Activated CD4-positive, alpha-beta T cell treated with anti-CD3 and anti-CD28 coated beads, Interleukin-2, amount 50 U/mL, for 24 hours (primary cell): ENCODE measurements at places on chromosomes 11 and 22.

DNA sequence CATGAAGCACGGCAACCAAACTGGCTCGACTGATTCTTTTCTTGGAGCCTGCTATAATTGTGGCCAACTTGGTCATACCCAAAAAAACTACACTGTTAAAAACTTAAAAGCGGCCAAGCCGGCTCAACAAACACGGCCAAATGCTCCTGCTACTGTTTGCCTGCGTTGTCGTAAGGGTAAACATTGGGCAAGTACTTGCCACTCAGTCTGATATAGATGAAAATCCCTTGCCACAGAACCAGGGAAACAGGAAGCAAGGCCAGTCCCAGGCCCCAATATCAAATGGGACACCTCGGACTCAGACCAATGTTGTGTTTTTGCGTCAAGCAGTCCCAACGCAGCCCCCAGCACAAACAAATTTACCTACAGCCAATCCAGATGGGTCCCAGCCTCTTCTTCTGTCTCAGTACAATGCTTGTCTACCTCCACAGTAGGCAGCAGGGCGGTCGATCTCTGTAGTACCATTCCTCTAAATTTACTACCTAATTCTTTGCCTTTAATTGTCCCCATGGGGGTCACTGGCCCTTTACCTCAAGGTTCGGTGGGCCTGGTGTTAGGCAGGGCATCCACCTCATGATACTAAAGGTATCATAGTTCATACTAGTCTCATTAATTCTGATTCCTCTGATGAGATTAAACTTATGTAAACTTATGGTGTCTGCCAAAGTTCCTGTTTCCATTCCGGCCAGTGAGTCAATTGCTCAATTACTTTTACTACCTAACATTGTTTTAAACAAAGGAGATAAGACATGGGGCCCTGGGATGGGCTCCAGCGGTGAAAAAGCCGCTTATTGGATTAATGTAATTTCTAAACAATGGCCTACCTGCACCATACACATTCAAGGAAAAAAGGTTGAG is 3.7 kb upstream of the COMT start:
- DNase-seq: no peak

DNA sequence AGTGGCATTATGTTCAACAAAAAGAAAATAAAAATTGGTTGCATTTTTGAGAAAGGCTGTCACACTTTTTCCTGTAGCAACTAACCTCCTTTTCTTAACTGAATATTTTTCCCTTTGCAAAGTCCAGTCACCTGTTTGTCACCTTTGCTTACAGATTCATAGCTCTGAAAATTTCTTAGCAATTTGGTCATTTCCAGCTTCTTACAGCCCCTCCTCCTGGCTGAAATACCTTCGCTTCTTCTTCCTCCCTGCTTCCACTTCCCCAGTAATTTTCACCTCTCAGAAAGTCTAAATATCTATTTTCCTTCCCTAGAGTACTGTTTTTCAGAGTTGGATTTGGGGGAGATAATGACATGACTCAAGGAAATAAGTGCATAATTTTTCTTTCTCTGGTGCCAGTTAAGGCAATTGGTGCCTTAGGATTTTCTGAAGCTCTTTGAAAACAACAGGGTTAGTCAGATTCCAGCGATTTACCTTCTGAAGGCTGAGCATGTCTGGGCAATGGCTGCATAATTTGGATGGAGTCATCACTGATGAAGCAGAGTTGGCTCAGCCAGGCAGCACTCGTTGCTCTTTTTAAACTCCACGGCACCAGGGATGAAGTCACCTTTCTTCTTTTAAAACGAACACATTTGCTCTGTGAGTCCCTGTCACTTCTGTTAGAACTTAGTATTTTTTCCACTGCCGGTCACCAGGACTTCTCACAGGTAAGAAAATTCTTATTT is 62.1 kb upstream of the AMOTL1 start:
- no peak for DNase-seq

- DNase-seq: no peak
Measured at GRCh38 chr11:61273178-61274078, 21.7 kb downstream of the VWCE start.

DNA sequence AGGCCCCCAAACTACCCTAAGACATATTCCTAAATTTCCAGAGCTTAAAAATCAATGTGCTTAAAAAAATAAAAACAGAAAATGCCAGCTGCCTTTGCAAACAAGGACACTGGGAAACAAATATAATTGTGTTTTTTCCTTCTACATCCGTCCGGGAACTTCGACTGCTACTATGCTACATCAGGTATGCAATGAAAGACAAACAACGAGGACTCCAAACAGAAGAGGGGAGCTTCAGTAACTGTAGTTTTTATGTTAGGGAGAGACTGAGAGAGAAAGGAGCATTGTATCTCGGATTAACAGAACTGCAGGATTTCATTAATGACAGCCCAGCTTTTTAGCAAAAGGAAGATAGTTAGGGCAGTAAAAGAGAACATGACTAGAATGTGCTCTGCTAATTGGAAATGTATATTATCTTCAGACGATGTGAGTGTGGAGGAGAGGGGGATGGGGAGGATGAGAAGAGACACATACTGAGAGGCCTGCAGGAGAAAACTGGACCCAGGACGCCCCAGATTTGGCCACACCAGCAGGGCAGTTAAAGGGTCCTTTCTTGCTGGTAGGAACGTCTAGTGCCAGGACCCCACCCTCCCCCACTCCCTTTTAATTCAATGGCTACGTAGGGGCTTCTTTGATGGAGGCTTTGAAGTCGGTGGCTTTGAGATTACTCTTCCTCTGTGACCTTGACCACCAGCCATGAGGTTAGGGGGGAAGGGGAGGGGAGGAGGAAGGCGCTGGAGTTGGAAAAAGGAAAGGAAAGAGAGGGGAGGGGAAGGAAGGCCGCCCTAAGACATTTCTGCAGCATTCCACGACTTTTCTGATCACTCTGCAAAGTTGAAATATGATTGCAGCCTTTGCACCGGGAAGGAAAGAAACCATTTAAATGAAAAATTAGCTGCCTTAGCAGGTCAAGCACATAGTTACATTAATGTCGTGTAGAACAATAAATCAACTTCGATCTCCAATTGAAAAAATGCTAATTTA is 187.1 kb downstream of the BLID start:
- no peak for DNase-seq

GRCh38 chr11:134661660-134662059 is 249.6 kb upstream of the B3GAT1 start:
- DNase-seq: no peak

- no peak for DNase-seq
Measured at GRCh38 chr11:2419638-2420501, 19.3 kb downstream of the TSSC4 start.

- DNase-seq: no peak
Measured at GRCh38 chr11:24705474-24705873, 208.6 kb downstream of the LUZP2 start.

DNA sequence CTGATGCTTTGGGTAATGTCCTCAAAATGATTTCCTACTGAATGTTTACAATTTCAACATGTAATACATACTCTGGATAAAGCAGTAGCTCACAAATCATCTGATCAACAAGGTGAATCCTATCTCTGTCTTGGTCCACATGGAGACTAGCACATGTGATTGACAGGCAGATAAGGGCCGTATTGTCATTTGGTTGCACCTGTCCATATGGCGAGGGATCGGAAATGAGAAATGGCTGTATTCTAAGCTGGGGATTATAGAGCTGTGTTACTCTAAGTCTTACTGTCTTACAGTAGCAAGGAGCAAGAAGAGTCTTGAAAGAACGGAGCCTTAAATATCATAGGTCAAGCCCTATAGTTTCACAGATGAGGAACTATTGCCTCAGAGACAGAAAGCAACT is 55.7 kb downstream of the APIP start:
- DNase-seq: no peak

DNA sequence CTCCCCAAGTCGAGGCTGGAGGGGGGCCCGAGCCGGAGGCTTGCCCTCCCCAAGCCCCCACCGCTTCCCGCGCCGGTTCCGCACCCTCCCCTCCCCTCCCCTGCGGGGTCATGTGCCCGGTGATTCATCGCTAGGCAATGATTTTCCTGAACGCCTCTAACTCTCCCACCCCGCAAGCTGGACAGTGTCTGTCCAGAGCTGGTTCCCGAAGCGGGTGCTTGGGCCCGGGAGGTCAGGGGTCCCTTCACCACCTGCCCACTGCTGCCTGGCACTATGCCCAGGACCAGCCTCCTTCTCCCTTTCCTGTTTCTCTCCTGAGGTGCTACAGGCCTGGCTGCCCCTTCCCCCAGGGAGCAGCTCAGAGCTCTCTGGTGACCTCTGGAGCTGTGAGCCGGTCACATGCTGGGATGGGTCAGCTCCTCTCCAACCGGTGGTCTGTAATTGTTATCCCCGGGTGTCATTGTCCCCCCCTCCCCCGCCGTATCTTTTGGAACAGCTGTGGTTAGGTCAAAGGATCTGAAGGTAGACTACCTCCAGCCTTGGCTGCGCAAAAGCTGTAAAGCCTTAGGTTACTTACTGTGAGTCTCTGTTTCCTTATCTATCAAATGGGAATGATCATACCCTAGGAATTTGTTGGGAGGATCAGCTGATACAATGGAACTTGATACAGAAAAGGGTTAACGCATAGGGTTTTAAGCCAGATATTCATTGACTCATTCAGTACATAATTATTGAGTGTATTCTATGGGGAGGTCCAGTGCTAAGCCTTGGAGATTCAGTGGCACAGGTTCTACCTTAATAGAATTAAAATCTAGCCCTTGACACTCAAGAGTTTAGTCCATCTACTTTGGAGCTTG is 753 bp downstream of the STX3 start:
- no peak for DNase-seq

- no peak for DNase-seq
Measured at GRCh38 chr11:44579302-44579761, 13.9 kb downstream of the CD82 start.

DNA sequence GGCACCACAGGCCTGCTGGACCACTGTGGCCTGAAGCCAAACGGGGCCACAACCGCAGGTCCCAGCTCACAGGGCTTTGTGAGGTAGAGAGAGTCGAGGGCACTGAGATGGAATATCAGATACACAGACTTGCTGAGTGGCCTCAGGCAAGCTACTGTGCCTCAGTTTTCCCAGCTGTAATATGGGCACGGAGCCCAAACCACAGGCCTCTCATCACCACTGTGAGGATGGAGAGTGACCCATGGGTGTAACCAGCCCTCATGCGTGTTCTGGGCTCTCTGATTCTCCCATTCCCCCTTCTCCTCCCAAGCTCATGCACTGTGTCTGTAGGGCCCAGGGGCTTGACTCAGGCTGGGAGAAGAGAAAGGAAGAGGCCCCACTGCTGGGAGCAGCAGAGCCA is 4.2 kb downstream of the UNC93B1 start:
- no peak for DNase-seq

DNA sequence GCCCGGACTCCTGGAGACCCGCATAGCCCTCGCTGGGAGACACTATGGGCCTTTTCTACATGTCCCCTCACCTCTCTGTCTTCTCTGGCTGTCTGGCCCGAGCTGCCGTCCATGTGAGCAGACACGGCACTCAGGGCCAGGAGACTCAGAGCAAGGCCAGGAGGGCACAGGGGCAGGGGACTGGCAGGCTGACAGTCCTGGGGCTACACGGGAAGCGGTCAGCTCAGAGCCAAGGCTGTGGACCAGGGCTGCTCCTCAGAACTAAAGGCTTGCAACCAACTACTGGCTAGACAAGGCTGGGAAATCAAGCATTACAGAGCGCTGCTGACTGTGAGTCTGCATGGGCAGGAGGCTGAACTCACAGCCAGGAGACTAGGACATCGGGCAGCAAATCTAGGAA is 56.1 kb upstream of the CDON start:
- no peak for DNase-seq

- DNase-seq: no peak
Measured at GRCh38 chr11:70233511-70233934, 30.4 kb downstream of the FADD start.

- no peak for DNase-seq
Measured at GRCh38 chr11:75420224-75421034, 12.6 kb downstream of the KLHL35 start.

DNA sequence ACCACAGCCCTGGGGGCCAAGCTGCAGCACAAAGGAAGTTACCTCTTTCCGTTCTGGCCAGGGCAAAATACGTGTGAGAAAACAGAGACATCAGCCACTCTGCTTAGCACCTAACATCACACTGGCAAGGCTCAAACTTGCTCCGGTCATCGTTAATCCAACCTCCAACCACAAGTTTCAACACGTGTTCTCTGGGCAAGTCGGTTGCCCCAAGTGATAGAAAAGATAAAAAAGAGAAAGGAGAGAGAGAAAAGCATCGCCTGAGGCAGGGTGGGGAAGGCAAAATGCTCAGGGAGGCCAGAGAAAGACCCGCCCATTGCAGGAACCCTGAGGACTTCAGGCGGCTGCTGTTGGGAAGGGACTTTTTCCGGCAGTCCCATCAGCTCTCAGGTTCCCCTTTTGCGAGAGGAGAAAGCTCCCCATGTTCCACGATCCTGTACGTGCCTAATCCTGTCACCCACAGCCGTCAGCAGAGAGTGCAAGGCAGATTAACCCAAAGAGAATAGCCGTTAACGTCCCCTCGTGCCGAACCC is 18.5 kb upstream of the B4GALNT4 start:
- no peak for DNase-seq

- DNase-seq: no peak
Measured at GRCh38 chr11:44530413-44531115, 34.9 kb upstream of the CD82 start.

DNA sequence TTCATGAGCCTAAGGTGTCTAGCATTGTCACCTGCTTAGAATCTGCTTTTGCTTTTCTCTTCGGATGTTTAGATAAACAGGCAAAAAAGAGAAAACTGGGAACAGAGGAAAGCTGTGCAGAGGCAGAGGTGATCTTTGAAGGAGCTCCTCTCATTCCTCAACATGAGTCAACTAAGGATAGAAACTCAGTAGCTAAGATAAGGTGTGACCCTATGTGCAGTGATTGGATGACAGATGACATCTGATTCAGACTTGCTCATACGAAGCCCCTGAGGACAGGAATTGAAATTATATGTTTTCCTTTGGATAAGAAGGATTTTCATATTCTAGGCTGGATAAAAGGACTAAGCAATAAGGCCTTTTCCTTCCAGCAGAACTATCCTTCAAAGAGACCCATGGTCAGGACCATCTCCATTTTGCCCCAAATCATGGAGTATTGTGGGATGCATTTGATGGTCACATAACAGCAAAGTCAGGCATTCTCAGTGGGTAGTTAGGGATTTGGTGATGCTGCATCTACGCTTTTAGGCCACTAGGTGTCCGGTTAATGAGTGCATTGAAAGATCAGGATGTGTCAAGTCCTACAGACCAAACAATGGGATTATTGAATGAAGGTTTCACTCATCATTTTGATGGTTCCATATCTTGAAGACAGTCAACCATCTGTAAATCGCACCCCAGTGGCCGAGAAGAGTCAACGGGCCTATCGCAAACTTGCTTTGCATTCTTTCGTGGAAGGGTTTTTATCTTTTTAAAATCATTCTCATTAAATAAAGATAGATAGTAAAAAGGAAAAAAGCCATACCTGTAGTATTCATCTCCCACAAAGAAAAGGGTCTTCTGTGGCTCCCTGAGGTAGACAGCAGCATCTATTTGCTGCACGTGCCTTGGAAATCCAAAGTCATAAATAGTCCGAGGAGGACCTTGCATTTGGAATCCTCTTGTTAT is 32.2 kb downstream of the MMP20 start:
- no peak for DNase-seq

GRCh38 chr22:32317524-32317923 is 40.1 kb upstream of the RFPL3 start:
- DNase-seq: no peak
